ENCODE measurements at places on chromosomes 5 and 9.

DNA sequence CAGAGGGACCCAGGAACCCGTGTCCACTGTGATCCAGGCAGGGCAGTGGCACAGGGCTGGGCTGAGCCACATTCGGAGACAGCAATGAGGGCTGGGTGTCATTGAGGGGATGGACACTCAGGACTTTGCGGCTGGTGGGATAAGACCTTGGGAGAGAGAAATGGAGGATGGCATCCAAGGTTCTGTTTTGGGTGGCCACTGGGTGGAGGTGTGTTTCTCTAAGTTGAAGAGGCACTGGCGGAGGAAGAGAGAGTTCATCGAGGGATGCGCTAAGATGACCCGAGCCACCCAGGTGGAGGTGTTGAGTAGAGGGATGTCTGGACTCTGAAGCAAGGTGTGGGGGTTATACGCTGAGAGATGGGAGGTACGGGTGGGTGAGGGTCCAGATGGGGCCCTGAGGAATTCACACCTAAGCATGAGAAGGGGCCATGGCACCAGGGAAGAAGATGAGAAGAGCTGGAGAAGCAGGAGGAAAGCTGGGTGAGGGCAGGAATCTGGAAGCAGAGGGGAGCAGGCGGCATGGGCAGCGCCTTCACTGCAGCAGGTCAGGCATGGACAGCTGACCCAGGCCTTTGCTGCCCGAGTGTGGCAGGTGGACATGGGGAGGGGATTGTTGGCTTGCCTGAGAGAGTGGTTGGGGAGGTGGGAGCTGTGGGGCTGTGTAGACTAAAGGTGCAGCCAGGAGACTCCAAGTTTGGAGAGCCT, 2.5 kb upstream of the SLC25A48 start:
- DNase-seq, result no peak

- no peak for DNase-seq
These were observed 13.8 kb downstream of the GPSM1 start for GRCh38 chr9:136341042-136341655.

GRCh38 chr5:106113922-106114321, 1556.8 kb downstream of the EFNA5 start:
- DNase-seq, result no peak

- peak; percentile 72 for DNase-seq
These were observed 12.8 kb downstream of the OR1J1 start for GRCh38 chr9:122464633-122465567.

GRCh38 chr5:124574521-124575436, 171.7 kb downstream of the ZNF608 start:
- no peak for DNase-seq

GRCh38 chr9:27412963-27413362, 111.1 kb upstream of the IFNK start:
- no peak for DNase-seq

DNA sequence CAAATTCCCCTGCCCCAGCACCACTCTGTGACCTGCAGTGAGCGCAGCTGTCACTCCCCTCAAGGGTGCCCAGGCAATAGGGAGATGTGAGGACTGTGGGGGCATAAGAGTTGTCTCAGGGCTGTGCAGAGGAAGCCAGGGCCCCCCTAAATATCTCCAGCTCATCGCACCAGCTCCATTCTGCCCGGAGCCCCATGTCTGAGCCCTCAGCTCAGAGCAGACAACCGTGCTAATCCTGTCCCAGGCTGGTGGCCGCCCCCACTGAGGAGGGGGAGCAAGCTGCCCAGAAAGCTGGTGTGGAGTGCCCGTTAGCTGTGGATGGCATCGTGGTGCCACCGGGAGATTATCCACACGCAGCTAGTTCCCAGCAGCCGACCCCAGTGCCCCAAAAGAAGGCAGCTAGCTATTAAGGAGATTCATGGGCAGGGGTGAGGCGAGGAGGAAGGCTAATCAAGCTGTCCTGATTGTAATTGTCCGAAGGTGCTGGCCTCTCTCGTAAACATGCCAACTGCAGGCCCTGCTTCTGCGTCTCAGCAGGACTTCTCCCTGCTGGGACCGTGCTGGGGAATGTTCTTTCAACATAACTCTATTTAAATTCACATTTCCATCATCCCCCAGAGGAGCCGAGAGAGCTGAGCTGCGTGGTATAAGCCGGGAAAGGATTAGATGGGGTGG, 17.0 kb upstream of the FIBCD1 start:
- no peak for DNase-seq

- peak; percentile 71 for DNase-seq
These were observed 1.9 kb upstream of the FIBCD1 start for GRCh38 chr9:130940693-130941576.

- no peak for DNase-seq
These were observed 215.8 kb upstream of the DAB2 start for GRCh38 chr5:39640552-39640951.

DNA sequence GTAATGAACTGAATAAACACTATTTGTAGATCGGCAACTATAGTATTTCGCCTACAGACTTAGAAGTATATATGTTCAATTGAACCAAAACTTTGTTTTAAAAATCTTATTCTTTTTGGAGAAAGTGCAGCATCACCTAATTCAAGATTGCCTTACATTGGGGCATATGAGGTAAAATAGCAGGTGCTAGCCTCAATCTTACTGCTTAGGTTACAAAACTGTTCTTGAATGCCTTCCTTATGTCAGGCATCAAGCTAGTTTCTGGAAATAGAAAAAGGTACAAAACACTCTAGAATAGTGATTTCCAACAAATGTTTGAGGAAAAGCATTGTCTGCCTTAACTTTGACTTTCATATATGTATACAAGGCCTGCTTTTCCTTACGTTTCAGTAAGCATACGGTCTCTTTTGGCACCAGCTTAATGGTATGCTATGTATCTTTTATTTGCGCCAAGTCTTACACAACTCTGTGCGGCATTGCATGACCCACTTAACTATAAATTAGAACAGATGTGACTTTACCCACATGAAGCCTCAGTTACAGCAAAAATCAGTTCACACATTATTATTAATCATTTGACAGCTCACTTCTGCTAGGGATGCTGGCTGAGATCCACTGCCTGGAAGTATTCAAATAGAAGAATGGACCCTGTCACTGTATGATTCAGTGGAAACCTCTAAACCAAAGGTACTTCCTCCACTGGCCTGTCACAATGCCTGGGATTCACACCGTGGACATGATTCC, 174.1 kb downstream of the PRELID2 start:
- DNase-seq, result no peak

GRCh38 chr9:14730461-14730898, 7.9 kb upstream of the CER1 start:
- DNase-seq, result no peak

GRCh38 chr9:137772281-137772873, 105.2 kb upstream of the CACNA1B start:
- DNase-seq, result peak; percentile 20

Data from CD4-positive, alpha-beta T cell treated with Interleukin-6 for 4 hours (primary cell).